ENCODE measurements at places on chromosomes 3 and 15.

GRCh38 chr3:10170915-10171478 is 6.3 kb downstream of the IRAK2 start:
- DNase-seq = no peak

- peak; percentile 74 for DNase-seq
Observed at GRCh38 chr3:50600841-50601591, 10.6 kb downstream of the CISH start.

DNA sequence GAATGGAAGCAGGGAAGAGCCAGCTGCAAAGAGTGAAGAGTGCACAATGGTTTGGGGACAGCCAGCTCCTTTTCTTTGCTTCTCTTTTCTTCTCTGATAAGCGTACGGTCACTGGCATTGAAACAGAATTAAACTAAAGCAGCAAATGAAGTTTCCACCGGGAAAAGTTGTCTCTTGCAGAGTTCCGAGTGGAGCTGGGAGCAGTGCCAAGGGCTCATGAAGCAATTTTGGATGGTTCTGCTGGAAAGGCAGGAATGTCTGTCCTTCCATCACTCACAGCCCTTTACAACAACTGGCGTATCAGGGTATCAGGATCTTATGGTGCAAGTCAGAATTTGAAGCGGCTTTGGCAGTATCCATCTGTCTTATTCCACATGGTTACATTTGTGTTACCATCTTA is 1042.9 kb downstream of the NTRK3 start:
- DNase-seq = no peak

DNA sequence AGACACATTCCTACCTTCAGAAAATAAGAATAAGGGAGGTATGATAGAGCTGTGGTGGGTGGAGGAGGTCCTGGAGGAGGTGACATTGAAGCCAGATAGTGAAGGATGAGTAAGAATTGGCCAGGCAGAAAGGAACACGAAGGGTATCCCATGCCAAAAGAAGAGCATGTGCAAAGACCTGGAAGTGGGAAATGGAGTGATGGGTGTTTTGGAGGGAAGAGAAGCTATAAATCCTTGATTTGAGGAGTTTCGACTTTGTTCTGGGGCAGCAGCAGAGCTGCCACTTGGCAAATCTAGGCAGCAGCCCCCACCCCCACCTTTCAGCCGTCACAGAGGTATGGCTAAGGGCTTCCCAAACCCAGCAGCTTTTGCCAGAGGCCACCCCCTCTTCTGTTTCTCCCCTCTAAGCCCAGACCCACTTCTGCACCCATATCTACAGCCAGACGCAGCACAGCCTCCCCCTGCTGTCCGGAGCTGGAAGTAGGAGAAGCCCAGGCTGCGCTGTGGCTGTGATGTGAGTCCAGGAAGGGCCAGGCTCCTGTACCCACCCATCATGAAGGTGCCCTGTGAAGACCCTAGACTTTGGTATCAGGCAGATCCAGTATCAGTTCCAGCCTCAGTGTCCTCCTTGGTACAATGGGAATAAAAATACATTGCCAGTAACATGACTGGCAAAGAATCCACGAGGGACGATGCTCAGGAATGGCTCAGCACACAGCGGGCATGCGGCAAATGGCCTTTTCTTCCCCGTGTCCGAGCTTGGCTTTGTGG is 188.7 kb upstream of the LINGO1 start:
- DNase-seq = no peak

GRCh38 chr15:36878684-36879262 is 221.6 kb downstream of the MEIS2 start:
- DNase-seq = no peak

- peak; percentile 22 for DNase-seq
Observed at GRCh38 chr3:186930641-186931531, 560 bp downstream of the ST6GAL1 start.

GRCh38 chr3:171099911-171100310 is 73.4 kb upstream of the SLC2A2 start:
- no peak for DNase-seq

- DNase-seq = no peak
Observed at GRCh38 chr3:45635475-45636256, 41.1 kb downstream of the LIMD1 start.

DNA sequence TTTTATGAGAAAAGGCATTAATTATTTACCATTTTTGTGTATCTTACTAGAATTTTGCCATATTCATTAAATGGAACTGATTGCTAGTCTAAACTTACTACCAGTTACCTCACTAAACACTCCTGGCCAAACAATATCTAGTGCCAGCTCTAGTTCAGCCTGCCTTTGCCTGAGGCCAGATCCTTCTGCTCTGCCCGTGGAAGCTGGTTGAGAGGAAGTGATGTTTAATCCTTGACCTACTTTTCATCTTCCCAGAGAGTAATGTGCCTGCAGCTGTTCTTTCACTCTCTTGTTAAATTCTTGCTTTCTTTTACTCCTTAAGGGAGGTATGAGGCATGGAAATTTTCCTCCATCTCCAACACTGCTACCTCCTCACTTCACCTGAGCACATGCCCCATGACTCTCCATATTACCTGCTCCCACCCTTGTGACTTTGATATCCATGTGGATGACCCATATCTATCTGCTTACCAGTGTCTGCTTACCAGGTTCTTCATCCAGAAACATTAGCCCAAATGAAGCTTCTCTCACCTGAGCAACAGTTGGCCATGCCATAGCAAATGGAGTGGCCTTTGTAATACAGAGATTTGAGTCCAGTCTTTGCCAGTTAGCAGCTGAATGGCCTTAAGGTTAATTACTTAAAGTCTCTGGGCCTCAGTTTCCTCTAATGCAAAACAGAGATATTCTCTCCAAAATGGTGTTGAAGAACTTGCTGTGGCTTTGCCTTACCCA is 53.4 kb downstream of the UBE2E1 start:
- no peak for DNase-seq

DNA sequence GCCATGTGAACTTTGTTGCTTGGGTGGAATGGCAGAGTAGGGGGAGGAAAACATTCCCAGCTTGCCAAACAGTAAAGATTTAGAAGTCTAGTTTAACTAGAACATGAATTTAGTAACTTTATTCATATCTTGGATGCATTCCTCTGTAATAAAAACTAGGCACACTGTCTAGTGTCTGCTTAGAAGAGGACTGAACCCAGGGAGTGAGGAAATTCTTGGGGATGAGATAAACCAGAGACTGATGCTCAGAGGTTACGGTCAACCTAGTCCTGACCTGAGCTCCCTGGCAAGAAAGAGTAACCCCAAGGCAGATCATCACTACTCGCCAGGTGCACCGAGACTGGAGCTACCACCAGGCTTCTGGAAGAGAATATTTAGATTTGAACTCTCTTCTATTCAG is 58.2 kb downstream of the SNRK start:
- no peak for DNase-seq
